Right renal cortex interstitium (tissue), 3 donors: ENCODE measurements at places on chromosomes 3 and 15. TPM values are rescaled to one million over a fixed set of nuclear protein-coding genes. Genes with fewer than 3 reads are reported as not detected.

The ZIC4 gene
- not detected for polyA plus RNA-seq

The TMEM43 gene
- 58.4 TPM for polyA plus RNA-seq

GRCh38 chr3:33047842-33048834, 48.8 kb downstream of the GLB1 start:
- DNase-seq: no peak

GRCh38 chr15:93283854-93284253, 194.8 kb upstream of the RGMA start:
- DNase-seq: no peak

DNA sequence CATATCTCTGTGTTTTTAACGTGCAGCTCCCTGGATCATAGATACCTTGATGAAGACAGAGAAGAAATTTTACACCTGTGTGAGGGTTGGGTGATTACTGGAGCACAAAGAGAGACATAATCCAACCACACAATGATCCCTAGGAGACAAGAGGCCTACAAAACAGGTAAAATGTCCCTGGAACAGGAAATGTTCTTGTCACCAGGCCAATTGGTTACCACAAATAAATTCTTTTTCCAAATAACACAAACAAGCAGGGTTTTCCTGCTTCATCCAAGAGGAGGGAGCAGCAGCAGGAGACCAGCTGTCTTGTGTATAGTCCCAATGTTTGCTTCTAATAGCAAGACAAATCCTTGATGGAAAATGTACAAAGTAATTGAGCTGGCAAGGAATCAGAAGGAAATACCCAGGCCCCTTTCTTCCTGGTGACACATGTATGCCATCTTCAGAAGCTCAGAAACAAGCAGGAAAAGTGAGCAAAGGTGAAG, 1.4 kb downstream of the MGLL start:
- DNase-seq: peak; percentile 19

DNA sequence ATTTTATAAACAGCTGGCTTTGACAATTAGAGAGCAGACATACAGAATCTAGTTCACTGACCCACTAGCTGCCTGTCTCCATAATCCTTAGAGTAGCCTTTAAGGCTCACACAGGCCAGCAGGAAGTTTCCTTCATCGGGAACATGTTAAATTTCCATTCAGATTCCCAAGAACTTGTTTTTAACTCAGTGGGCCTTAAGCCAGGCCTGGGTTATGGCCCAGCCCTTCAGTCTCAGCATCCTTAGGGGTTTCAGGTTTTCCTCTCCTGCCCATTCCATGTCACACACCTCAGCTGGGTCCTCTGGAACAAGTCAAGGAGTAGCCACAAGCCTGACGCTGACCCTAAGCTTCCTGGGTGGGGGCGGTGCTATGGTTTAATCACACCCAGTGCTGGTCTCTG, 15.0 kb downstream of the CDAN1 start:
- no peak for DNase-seq
